ENCODE measurements at places on chromosomes 16 and 17.

GRCh38 chr17:17303847-17304490 lies 796 bp downstream of the NT5M start:
- no peak for DNase-seq

GRCh38 chr16:77376358-77376757 lies 58.5 kb downstream of the ADAMTS18 start:
- DNase-seq = no peak

DNA sequence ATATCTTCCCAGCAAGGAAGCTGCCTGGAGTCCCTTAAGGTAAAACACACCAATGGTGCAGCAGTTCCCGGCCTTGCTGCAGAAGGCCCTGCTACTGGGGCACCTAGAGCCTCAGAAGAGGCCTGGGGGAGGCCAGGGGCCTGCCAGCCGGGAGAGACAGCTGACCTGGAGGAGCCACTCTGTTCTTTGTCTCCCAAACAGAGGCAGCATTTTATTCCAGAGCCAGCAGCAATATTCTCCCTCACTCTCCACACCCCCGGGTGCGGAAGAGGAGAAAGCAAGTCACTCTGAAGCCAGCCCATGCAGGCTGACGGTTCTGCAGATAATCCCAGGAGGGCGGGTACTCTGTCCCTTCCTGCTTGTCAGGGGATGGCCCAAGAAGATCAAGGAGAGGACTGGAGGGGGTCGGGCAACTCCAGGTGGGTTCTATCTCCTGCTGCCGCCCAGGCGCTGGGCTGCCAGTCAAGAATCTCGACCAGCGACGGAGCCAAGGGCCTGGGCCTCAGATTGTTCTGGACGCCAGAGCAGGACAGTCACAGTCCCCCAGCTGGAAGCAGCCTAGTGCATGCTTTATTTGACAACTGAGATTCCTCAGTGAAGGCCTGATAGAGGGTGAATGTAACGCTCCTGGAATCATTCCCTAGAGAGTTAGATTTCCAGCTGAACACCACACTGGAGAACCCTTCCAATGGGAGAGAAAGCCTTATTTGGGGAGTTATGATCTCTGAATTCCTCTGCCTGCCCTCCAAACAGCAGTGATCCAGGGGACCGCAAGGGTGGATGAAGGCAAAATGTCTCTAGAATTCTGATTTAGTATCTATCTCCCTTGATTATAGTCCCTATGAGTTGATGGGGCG lies 1.1 kb upstream of the KIFC3 start:
- no peak for DNase-seq

DNA sequence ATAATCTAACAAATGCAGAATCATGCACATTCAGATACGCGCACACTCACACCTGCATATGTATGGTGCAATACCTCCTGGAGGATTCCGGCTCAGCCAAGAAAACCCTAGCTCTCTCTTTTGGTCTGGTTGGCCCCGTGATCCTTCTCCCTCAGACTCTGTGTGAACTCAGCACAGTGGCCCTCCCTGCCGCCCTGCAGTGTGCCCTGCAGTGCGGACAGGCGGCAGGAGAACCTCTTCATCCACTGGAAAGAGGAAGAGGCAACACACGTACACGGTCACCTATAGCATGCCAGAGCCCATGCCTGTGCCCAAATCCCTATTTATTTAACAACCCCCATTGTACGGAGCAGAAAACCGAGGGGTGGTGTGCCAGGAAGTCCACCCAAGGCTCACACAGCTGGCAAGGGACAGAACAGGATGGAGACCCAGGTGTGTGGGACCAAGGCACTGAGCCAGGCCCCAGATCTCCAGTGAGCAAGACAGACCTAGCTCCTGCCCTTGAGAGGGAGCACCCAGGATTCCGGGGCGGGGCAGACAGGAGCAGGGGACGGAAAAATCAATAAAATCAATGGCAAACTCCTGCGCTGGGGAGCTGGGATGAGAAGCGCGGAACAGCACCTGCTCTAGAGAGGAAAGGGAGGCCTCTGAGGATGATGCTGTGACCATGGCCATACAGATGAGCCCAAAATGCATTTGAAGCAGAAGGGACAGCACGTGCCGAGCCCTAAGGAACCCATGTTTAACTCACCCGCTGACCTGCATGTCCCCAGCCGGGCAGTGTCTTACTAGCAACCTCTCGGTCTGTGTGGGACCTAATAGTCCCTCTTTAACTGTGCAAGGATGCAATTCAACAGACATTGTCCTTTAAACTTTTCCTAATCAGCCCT lies 54.7 kb upstream of the CIBAR2 start:
- no peak for DNase-seq

DNA sequence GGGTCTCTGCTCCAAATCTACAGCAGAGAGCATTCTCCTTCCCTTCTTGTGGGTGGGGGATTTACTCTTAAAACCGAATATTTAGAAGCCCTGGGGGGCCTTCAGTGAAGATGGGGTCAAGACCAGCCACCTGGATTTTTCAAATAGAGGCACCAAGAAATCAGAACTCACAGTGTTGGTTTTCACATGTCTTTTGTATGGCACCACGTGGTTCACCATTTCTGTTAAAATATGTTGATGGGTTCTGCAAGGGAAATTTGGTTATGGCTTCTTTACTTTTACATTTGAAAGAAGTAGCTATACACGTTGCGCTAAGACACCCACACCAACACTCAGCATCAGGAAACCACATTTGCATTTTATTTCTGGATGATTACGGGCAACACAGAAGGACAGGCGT lies 17.7 kb downstream of the MAF start:
- no peak for DNase-seq

DNA sequence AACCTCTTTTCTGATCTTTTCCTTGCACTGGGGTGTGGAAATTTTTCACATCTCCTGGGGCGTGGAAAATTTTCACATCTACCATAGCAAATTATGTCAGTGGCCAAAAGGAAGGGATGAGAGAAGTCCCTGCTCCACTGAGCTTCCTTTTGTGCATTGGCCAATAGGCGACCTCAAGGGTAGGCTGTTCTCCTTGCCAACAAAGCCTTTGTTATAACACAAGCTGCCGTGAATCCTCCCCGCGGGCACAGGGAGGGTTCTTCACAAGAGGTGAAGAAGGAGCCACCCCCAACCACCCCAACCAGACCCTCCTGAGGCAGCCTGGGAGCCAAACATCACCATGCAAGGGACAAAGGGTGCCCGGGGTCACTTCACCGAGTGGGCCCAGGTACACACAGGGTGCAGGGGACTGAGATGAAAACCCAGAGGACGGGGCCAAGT lies 6.5 kb downstream of the SLC5A11 start:
- DNase-seq = no peak

- peak; percentile 97 for DNase-seq
Measured at GRCh38 chr17:82037092-82037888, at the start of gene DCXR. TSS of gene DCXR (minus strand) at chr17:82037697. CDS start at chr17:82037682, 15 bp downstream.

GRCh38 chr17:17069849-17070248 lies 27.6 kb downstream of the MPRIP start:
- no peak for DNase-seq

DNA sequence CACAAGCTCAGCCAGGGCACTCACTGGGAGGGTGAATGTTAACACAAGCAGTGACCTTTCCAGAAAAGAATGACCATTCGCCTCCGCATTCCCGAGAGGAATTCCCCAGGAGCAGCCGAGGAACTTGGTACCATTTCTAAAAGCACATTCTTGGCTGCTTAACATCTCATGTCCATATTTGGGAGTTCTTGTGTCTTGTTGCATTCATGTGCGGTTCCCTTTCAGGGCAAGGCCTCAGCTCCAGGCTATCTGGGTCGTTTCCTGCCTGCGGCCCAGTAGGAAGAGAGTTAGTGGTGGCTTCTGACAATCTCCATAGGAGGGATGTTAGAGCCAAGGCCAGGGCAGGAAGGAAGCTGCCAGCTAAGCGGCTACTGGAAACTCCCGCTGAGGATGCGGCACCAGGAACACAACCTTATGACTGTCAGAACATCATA lies 27.8 kb upstream of the MEAK7 start:
- peak; percentile 86 for DNase-seq

DNA sequence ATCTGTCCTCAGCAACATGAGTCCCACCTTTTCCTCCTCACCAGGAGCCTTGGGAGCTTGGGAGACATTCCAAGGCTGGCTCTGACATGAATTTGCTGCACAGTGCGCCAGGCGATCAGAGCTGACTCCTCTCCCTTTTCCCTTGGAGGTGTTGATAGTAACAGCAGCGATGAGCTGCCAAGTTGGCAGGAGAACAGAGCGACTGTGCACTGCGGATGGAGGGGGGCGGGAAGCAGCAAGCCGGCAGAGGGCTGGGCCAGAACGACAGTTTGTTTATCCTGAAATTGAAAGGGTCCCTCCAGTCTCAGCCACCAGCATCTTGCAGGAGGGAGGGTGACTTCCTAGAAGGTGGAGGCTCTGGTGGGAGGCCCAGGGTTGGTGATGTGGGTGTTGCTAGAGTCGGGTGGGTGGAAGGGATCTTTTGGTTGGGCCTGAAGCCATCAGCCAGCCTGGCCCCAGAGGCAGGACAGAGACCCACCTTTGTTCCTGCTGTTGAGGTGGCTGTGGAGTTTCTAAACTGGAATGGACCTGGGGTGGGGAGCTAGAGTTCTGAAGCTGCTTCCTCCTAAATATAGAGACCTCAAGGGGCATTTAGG lies 22.5 kb upstream of the DYNLL2 start:
- DNase-seq = no peak

DNA sequence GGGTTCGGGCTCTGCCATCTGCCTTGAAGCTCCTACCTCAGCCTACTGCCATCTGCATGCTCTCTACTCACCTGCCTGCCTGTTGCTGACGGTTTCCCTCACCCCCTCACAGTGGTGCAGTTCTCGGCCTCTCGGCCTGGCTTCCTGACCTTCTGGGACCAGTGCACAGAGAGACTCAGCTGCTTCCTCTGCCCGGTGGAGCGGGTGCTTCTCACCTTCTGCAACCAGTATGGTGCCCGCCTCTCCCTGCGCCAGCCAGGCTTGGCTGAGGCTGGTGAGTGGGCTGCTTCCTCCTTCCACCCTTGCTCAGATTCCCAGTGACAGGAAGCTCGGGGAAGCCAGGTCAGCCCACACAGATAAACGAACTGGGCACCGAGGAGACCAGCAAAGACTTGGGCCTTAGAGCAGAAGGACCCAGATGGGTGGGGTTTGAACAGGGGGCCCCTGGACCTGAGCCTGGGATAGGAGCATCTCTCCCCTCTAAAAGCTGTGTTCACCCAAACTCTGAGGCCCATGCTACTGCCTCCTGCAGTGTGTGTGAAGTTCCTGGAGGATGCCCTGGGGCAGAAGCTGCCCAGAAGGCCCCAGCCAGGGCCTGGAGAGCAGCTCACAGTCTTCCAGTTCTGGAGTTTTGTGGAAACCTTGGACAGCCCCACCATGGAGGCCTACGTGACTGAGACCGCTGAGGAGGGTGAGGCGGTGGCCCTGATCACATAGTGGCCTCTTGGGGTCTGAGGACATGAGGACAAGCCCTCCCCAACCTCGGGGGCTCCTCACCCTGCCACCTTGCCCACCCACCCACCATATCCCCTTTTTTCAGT lies 16.4 kb downstream of the RIPOR1 start:
- DNase-seq = no peak

- peak; percentile 42 for DNase-seq
Measured at GRCh38 chr16:71440669-71441347, 1.0 kb downstream of the TLE7 start.

DNA sequence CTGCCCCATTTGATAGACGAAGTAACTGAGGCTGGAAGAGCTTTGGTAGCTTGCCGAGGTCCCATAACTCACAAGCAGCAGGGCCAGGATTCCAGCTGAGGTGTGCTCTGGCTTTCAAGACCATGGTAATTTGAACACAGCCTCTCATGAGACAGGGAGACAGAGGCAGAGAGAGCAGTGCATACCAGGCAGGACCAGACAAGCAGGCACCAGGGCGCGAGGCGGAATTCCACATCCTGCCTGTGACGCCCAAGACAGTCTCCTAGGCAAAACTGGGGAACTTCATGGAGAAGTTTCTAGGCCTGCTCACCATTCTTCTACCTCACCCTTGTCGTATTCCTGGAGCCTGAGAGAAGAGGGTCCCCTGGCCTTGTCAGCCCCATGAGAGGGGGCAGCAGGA lies 19.2 kb downstream of the SDK2 start:
- DNase-seq = no peak

DNA sequence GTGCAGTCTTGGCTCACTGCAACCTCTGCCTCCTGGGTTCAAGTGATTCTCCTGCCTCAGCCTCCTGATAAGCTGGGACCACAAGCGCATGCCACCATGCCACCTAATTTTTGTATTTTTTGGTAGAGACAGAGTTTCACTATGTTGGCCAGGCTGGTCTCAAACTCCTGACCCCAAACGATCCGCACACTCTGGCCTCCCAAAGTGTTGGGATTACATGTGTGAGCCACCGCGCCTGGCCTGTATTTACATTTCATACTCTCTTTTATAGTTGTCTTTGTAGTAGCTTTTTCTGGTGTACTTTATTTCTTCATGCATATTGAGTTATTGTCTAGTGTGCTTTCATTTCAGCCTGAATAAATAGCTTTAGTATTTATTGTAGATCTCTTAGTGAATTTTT lies 10.1 kb upstream of the ADORA2B start:
- DNase-seq = no peak

DNA sequence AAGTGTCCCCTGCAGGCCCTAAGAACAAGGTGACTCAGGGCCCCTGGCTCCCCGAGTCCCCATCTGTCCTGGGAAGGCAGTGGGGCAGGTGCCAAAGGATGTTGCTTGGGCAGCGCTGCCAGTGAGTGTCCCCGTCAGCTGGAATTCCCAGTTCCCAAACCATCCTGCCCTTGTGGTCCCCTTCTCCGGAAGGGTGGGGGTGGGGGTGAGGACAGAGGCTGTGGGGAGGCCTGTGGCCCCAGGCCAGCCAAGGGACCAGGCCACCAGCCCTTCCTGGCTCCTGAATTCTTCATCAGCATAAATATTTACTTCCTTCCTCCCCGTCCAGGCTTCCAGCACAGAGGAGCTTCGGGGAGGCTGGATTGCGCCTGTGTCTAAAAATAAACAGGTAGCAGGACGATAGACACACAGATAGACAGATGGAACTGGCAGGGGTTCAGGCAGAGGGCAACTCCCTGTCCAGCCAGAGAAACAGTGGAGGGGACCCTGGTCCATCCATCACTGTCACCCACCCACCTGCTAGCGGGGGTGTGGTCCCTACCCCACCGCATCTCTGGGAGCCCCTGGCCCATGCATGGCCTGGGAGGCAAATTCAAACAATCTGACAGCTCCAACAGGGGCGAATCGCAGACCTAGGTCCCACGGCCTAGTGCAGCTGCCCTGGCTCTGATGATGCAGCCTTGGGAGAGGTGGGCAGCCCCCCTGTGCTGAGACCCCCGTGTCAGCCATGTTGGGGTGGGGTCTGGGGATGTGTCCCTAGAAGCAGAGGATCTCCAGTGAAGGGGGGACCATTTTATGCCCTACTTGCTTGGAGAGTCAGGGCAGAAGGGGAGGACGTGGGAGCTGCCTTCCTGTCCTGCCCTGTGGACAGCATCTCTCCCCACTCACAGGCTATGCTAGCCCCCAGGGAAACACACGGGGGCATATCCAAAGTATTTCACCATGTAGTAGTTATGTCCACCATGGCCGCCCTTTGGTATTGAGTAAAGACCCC lies 13.2 kb downstream of the GLIS2 start:
- DNase-seq = no peak

GRCh38 chr16:53098526-53099317 lies 43.9 kb downstream of the CHD9 start:
- peak; percentile 44 for DNase-seq
